Stimulated activated CD8-positive, alpha-beta memory T cell treated with anti-CD3 and anti-CD28 coated beads, Interleukin-12 subunit alpha, Interleukin-12 subunit beta, amount 100 ng/mL, for 1 hour (primary cell): ENCODE measurements at places on chromosomes 7 and 10.

GRCh38 chr10:103564776-103565520, 71.4 kb downstream of the NEURL1 start:
- no peak for DNase-seq

- DNase-seq, result no peak
Measured at GRCh38 chr10:64537112-64537511, 1015.9 kb downstream of the REEP3 start.

DNA sequence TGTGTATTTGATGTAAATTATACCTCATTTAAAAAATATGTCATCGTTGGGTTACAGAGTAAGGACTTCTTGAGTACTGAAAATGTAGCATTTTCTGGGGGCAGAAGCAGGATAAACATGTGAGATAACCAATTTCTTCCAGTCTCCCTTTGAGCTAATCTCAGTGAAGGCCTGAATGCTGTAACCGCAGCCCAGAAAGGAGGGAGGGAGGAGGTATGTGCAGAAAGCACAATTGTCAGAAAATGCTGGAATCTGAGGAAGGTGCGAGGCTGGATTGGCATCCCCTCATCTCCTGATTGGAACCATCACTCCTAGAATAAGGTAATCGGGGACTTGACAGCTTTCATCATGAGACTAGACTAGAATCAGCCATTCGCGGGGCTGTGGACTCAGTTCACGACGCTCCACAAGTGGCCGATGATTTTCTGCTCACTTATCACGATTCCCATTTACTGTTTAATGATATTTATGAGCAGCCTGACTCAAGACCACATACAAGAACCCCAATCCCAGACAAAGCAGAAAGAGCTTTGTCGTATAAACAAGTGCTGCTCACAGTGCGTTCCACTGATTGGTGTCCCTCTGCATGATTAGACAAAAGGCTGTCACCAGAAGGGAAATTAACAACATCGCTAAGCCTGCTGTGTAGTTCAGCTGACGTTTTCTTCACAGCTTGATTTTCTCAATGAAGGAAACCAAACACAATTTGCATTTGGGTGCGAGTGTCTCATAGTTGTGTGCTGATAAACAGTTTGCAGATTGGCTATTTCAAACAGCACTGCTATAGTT, 93.2 kb downstream of the SVIL start:
- no peak for DNase-seq

DNA sequence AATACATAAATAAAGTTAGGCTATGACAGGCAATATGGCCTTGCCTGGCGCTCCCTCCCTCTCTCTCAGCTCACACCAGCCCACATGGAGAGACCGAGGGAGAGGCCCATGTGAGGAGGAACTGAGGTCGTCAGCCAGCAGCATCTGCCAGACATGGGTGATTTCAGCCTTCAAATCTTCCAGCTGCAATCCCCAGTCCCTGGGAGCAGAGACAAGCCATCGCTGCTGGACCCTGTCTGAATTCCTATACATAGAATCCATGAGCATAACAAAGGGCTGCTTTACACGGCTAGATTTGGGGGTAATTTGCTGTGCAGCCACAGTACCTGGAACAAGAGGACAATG, 35.6 kb downstream of the ANKRD16 start:
- no peak for DNase-seq

- DNase-seq, result peak; percentile 74
Measured at GRCh38 chr10:100286051-100287033, at the start of gene BLOC1S2. BLOC1S2 (minus strand) TSS chr10:100286680; CDS start chr10:100286659, 21 bp downstream.

DNA sequence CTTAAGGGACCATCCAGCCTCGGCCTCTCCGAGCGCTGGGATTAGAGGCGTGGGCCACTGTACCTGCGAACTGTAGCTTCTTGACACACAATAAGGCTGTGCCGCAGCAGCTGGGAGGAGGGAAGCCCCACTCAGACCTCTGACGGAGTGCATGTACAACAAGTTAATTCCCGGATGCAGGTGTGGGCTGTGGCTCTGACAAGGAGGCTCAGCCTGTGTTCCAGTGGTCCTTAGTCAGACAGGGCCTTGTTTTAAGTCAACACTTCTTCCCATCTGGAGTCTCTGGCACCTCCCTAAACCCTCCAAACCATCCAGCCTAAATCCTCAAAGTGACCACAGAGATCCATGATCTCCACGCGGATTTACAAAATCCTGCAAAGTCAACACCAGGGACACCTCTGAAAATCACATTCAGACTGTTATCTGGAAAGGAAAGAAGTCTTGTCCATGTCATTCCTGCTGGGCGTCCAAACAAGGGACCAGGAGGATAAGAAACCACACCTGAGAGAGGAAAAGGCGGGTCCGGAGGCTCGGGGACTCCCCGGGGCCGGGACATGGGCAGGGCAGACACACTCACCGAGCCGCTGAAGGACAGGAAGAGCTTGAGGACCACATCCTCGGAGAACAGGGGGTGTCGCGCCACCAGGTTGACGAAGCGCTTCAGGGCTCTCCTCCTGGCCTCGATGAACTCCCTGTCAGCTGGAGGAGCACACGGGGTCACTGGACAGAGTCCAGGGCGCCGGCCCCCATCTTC, 29.4 kb downstream of the NUDT1 start:
- DNase-seq, result no peak

DNA sequence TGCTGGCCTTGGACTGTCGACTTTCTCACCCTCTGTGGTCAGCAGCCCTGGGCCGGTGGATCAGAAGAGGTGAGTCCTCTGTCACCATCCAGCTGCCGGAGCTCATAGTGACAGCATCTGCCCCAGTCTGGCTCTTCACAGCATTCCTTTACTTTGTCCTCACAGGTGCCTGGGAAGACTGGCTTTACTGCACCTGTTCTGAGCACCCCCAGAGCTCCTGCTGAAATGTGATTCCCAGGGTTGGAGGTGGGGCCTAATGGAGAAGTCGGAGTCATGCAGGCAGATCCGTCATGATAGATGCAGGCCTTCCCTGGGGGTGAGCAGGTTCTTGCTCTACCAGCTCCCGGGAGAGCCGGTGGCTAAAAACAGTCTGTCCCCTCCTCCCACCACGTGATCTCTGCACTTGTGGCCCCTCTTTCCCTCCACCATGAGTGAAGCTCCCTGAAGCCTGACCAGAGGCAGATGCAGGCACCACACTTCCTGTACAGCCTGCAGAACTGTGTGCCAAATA, 171.5 kb downstream of the ZMYND11 start:
- no peak for DNase-seq

DNA sequence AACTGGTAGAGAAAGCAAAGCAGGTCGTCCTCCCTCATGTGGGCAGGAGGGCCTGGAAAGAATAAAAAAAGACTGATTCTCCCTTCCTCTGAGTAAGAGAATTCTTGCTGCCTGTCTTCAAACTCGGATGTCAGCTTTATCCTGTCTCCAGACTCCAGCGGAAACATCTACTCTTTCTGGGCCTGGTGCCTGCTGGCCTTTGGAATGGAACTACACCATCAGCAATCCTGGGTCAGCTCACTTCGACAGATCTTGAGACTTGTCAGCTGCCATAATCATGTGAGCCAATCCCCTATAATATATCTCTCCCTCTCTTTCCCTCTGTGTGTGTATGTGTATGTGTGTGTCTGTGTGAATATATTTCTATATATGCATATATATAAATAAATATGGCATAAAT, 411.0 kb upstream of the DPP6 start:
- DNase-seq, result no peak

DNA sequence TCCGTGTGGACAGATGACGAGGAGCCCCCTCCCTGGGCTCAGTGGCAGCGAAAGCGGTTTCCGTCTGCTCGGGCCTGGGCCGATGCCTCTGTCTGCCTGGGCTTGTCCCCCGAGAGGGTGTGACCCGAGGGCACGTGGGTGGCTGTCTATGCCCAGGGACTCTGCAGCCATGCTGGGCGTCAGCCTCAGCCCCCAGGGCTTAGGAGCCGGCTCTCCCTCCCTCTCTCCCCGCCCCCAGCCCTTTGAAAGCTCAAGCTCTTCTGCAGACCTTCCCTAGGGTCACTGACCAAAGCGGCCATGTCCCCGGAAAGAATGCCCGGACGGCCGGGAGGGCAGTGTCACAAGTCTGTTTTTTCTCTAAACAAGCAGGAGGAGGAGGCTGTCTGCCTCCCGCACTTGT, 7.1 kb downstream of the MICALL2 start:
- DNase-seq, result no peak

GRCh38 chr7:96236198-96237039, 85.5 kb downstream of the SLC25A13 start:
- no peak for DNase-seq

DNA sequence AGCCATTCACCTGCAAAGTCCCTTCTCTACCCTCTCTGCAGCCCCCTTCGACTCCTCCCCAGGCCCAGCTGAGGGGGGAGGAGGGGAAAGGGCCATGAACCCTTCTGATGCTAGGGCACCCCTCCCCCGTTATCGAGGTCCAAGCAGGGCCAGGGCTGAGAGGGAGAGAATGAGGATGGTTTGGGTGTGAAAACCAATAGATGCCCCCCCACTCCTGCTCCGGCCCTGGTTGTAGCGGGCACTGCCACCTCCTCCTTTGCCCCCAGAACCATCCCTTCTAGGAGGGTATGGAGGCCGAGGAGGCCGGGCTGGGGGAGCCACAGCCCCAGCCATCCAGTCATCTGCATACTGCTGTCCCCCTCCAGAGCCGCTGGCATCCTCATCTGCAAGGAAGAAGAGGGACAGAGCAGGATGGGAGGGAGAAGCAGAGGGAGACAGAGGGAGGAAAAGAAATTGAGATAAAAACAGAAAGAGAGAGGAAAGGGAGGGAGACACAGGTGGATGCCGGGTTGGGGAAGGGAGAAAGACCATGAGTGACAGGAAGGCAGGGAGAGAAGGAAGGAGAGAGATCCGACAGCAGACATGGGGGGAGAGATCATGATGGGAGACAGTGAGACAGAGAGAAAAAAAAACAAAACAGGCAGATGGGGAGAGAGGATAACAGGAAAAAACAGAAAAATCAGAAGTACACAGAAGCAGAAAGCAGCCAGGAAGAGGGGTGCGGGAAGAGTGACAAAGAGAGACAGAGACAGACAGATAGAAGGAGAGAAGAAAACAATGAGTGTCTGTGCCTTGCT, 1.9 kb upstream of the GAL3ST4 start:
- DNase-seq, result no peak

DNA sequence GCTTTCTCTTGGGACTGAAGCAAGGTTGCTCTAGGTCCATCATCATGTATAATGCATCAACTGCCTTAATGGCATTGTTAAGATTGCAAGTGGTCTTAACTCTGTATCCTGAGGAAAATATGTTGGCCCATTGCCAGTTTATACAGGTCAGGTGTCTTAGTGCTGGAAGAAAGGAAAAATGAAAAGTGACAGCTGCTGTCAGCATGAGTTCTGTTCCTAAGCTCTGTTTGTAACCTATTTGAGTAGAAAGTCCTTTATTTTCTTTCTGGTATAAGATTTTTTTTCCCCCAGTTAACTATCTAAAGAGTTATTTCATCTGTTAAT, 127.2 kb downstream of the SRI start:
- DNase-seq, result no peak

GRCh38 chr7:26090927-26091519, 61.0 kb upstream of the NFE2L3 start:
- no peak for DNase-seq
